Retinal pigment epithelial cell (primary cell): ENCODE measurements at places on chromosomes 7 and 10.

GRCh38 chr7:105304040-105304895, 84.5 kb downstream of the SRPK2 start:
- DNase-seq = no peak

DNA sequence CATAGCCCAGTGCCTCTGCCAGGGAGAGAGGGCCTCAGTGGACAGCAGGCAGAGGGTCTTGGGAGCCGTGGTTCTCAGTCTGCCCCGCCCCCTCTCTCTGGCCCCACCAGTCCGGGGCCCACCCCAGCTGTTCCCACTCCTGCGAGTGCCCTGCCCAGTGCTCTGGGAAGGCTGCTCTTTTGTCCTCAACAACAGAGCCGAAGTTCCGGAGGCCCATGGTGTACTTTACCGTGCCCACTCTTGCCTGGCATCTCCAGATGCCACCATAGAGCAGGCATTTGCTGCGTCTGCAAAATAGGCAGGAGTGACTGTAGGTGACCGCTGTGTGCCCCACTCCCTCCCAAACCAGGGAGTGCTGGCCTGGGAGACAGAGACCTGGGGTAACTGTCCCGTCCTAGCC, 29.3 kb upstream of the PCBD1 start:
- DNase-seq = no peak

DNA sequence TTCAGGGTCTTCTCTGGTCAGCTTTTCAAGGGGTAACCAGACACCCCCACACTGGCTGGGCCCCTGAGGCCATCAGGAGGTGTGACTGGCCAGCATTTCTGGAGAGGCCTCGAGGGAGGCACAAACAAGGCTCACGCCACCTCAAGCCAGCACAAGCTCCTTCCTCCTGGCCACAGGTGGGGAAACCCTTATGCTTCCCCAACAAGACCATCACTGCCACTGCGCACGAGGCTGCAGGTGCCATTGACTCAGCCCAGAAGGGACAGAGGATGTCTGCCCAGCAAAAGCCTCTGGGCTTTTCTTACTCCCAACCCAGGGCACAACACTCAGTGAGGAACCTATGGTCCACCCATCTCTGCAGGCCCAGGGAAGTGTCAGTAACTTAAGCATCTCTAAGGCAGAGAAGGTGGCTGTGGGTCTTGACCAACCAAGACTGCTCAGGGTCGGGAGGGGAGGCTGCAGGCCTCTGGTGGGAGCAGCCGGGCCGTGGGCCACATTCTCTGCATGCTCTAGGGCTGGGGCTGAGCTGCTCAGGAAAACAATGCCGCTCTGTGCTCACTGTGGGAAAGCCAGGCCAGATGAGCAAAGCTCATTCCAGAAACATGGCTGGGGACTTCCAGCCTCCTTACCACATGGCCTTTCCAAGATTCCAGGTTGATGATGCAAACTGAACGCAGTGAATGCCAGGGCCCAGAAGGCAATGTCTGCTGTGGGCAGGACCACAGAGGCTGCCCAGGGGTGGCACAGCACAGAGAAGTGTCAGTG, 24.2 kb upstream of the RASSF4 start:
- peak; percentile 92 for DNase-seq

DNA sequence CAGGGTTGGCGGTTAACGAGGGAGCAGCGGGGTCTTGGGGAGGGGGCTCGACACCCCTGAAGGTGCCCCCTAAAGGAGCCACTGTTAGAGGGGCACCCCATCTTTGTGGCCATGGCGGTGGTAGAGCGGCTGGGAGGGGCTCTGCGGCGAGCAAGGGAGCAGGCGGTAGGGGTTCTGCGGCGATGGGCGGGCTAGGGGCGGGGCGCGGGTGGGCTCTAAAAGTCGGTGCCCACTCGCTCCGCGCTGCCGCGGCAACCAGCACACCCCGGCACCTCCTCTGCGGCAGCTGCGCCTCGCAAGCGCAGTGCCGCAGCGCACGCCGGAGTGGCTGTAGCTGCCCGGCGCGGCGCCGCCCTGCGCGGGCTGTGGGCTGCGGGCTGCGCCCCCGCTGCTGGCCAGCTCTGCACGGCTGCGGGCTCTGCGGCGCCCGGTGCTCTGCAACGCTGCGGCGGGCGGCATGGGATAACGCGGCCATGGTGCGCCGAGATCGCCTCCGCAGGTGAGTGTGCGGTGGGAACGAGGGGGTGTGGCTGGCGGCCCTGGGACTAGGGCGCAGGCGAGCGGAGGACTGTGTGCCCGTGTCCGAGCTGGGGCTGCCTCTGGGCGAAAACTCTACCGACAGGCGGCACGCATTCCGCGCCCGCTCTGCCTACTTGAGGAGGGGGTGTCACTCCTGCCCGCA, at the start of gene MEST:
TSS of gene MEST (plus strand) at position 245 of the 682 bp plus-strand sequence. CDS start at position 474, 229 bp downstream.
- no peak for DNase-seq

GRCh38 chr7:39300276-39300675, 265.9 kb upstream of the YAE1 start:
- DNase-seq = no peak

- no peak for DNase-seq
These were observed 209.8 kb downstream of the FZD1 start for GRCh38 chr7:91474074-91474473.

DNA sequence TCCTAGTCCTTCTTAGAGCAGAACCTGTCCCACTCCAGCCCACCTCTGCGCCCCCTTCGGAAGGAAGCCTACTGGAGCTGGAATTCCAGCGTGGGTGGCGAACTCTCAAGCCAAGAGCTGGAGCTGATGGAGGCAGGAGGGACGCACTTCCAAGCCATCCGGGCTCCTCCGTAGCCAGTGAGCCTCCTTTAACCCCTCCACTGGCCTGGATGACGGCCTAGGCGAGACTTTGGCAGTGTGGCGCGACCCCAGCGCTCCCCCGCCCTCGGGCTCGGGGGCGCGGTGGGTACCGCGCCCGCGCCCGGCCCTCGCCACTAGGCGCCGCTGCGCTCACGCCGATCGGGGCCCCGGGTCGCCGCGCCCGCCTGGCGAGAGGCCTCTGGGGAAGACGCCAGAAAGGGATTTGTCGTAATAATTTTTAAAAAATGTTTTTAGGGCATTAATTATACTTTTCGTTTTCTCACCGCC, 5.1 kb upstream of the EMX2 start:
- DNase-seq = no peak

GRCh38 chr7:154628556-154628955, 374.4 kb downstream of the PAXIP1 start:
- no peak for DNase-seq

DNA sequence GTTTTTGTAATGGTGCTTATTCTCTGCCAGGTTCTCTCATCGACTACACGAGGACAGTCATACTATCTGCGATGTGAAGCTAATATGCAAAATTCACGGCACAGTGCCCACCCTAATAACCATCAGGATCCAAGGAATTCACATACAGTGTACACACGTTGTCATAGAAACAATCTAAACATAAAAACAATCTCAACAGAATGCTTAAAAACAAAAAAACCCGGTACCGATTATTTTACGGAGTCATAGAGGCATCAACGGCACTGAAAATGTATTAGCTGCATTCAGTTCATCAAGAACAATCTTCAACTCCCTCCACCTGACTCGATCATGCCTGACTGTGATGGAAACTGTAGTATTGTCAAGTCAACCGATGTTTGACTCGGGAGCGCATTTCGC, 628 bp downstream of the MRPS33 start:
- peak; percentile 11 for DNase-seq

DNA sequence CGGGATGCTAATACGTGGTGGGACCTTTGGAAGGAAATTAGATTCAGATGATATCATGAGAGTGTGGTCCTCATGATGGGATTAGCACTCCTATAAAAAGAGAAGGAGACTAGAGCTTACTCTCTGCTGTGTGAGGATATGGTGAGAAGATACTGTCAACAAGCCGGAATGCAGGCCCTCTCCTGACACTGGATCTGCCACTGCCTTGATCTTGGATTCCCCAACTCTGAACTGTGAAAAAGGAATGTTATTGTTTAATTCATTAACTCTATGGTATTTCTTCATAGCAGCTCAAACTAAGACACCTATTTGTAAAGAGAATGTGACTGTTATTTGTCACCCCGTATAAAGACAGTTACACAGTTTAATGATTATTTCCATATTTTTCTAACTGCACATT, 1227.5 kb upstream of the C7orf33 start:
- DNase-seq = no peak

- no peak for DNase-seq
These were observed 780.1 kb downstream of the PHTF2 start for GRCh38 chr7:78578686-78579085.

DNA sequence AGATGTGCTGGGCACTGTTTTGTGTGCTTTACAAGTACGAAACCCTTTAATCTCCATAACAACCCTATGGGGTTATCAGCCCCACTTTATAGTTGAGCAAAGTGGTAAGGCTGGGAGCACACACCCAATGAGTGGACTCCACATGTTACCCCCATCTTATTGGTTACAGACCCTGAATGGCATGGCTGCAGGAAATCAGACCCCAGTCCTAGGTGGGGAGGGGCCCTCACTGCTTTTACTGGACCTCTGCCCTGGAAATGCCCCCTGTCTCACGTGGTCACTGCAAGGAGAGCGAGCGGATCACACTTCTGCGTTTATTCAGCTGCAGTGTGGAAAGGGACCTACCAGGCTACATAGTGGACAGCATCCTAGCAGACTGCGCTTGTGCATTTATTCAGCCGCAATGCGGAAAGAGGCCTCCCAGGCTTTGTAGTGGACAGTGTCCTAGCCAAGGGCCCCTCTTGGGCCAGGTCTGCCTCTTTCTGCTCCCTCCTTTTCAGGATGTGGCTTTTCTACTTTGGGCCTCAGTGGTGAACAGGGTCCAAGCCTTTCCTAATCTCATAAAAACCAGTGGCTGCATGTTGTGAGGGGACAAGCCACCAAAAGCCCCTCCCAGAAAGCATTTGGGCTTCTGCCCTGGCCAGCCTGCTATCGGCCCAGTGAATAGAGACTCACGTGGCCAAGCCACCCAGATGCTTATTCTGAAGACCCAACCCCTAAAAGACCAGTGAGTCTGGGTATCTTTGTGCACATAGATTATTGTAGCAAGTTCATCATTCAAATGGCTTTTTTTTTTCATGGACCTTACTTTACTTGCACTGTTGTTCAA, 405.7 kb upstream of the RNF32 start:
- DNase-seq = no peak

DNA sequence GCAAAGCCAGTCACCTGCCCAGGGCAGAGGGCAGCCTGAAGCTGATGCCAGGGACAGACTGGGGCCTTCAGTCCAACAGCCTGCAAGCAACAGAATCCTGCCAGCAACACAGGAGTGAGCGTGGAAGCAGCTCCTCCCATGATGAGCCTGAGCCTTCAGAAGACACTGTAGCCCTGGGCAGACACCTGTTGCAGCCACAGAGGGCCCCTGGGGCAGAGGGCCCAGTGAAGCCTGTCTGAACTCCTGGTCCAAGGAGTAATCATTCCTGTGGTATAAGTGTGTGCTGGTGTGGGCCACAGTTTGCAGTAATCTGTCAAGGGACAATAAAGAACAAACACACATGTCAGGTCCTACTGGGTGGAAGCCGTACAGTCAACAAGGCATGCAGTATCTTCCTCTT, 2.9 kb upstream of the PFKP start:
- no peak for DNase-seq

- DNase-seq = no peak
These were observed 17.5 kb upstream of the ANLN start for GRCh38 chr7:36372156-36372555.

DNA sequence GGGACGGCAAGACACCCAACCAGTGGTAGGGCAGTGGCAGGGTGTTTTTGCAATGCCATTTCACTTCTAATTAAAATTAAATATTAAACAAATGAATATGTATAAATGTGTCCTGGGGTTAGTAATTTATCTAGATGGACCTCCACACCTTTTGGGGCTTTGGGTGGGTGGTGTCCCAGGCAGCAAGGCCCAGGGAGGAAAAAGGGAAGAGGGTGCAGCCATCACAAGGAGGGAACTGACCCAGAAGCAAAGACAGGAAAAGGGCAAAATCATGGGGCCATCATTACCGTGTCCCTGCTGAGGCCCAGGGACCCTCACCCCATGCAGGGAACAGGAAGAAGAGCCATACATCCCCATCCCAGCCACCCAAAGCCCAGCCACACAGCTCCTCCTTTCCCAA, 204.6 kb downstream of the GRID1 start:
- DNase-seq = no peak

GRCh38 chr10:14325325-14325955, 5.3 kb downstream of the FRMD4A start:
- no peak for DNase-seq

GRCh38 chr7:137670222-137671064, 176.3 kb downstream of the DGKI start:
- DNase-seq = no peak

DNA sequence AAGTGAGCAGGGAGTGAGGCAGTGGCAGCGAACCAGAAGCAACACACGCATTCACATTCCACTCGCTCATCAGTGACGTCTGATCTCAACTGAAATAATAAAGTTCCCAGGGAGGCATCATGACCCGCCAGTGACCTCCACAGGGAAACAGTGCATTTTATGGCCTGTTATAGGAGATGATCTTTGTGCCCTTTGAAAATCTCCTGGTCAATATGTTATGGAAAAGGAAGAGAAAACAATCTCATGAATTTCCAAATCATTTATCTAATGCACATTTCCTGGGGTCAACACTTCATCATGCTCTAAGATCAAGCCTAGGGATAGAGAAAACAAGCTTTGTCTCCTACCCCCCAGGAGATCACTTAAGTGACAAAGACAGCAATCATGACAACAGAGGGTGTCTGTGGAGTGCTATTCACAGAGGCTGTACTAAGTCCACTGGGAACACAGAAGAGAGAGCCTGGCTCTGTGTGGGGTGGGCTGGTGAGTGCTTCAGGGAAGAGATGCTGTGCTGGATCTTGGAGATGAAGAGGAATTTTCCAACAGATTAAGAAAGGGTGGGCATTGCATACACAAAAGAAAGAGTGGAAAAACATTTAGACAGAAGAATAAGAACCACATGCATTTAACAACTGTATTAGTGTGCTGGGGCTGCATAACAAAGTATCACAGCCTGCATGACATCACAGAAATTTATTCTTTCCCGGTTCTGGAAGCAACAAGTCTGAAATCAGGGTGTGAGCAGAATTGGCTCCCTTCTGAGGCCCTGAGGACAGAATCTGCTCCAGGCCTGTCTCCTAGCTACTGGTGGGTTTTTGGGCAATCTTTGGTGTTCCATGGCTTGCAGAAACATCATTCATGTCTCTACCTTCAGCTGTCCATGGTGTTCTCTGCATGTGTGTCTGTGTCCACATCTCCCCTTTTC, 613.9 kb upstream of the IGFBP3 start:
- peak; percentile 84 for DNase-seq

DNA sequence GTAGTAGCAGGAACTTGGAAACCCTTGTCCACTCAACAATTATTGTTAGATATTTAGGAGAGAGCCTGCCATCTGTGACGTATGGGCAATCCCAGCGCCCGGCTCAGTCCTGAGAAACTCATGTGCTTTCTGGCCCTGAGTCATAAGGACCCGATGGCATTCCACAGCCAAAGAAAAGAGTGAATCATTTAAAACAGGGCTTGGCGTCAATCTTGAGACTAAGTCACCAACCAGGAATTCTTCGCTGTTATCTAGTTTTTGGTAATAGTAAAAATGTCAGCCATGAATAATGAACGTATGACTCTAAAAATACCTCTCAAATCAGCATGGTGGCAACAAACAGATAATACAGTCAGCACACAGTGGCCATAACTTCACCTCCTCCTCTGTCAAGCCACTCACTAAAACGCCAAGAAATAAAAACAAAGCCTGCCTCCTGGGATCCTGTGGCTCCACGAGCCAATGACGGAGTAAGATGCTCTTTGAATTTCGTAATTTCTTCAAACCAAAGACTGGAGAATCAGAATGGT, 140.8 kb downstream of the ADAM12 start:
- peak; percentile 98 for DNase-seq

- no peak for DNase-seq
These were observed 73.5 kb downstream of the CYTH3 start for GRCh38 chr7:6198689-6199595.
